Activated CD4-positive, alpha-beta T cell treated with anti-CD3 and anti-CD28 coated beads for 4 hours (primary cell): ENCODE measurements at places on chromosomes 13 and 19.

DNA sequence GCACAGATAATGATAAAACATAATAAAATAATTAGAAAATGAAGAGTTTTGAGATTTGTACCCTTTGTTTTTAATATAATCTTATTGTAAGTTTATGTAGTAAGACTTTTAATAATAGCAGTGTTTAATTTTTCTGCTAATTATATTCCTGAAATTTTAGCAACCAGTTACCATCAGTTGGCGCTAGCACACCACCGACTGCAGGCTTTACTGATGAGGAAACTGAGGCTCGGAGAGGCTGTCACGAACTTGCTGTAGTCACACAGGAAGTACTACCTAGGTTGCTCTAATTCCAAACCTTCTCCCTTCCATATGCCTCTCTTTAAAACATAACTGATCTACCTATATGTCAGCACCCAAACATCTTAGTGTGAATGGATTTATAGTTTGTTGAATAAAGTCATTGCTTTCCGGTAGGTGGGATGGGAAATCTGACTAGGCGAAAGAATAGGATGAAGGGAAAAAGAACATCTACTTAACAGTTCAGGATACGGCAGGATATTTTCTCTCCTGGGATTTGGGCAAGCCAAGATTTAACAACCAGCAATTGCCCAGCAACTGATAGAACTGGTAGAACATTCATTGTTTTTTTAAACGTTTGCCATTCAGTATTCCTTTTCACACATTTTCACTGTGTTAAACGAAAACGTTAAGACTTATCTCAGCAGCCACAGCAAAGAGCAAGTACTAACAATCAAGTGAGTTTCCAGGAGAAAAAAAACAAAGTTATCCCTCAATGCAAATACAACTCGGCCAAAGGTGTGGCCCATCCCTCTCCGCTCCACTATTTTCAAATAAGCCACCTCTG lies 822 bp upstream of the RFXAP start:
- no peak for DNase-seq

GRCh38 chr19:40464059-40465024 lies 1.2 kb downstream of the BLVRB start:
- DNase-seq = peak; percentile 85

DNA sequence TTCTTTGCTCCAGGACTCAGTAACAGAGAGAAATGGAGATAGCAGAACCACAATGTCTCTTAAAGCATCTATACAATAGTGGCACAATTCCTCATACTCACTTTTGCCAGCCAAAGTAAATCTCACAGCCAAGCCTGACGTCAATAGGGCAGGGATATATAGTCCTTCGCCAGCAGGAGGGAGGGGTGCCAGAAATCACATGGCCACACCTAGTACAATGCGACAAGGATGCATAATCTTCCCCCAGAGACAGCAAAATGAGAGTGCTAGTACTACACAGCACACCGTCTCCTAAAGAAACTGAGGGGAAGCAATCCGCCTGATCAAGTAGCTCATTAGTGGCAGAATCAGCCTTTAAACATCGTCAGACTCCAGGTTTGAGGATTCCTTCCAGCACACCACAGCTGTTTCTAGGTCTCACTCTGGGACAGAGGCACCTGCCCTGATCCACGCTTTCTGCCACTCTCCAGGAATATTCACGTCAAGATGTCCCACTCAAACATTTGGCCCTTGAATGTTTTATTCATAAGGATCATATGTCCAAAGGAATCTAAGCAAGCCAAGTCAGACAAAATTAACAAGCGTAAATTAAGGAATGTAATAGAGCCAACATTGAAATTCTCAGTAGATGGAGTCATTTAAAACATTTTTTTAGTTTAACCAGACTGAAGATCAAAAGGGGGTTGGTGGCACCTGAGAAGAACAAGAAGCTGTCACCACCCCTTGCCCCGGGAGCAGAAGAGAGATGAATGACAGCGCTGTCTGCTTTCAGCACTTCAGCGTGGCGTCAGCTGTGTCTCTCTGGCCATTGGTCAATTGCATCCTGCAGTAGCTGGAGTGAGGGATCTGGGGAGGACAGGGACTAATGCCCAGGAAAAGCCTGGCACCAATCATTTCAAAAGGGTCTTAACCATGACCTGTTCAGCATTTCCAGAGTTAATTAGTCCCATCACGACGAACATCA lies 63.5 kb upstream of the SERP2 start:
- DNase-seq = no peak

GRCh38 chr19:54188215-54188871 lies 1.0 kb downstream of the MBOAT7 start:
- peak; percentile 70 for DNase-seq

DNA sequence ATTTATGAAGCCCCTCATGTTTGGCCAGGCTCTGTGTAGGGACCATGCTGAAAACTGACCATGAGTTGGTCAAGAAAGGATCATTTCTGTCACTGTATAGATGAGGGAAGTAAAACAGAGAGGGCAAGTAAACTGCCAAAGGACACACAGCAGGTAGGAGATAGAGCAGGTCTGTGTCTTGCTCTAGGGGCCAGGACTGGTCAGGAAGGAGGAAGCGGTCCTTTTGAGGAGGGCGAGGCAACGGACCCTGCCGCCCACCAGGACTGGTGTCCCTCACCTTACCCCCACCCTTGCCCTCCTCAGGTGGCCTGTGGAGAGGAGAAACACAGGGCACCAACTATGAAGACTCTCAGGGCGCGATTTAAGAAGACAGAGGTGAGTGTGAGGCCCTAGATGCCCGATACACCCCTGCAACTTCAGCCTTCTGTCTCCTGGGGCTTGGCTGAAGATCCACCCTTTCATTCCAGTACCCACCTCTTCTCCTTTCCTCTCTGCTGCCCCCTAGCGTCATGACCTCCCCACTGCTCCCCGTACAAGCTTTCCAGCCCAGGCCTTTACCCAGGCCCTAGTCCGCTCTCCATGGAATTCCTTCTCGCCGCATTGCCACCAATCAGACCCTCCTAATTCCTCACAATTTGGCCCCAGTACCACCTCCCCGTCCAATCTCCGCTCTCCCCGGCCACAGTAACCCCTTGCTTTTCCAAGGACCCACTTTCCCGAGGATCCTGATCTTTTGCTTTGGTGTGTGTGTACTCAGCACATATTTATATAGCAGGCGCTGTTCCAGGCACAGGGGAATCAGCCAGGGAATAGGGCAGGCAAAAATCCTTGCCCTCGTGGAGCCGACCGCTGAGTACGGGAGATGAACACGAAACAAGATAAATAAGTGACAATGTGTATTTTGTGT lies 3.9 kb downstream of the ANKRD24 start:
- DNase-seq = peak; percentile 70

GRCh38 chr13:43307221-43307920 lies 284.0 kb downstream of the DNAJC15 start:
- no peak for DNase-seq

- no peak for DNase-seq
Observed at GRCh38 chr13:108408672-108409071, 139.2 kb downstream of the TNFSF13B start.

- no peak for DNase-seq
Observed at GRCh38 chr13:111970494-111971141, 96.3 kb upstream of the SOX1 start.

- DNase-seq = no peak
Observed at GRCh38 chr13:55497486-55497885, 1643.2 kb upstream of the PRR20A start.

GRCh38 chr13:101217086-101217485 lies 199.2 kb downstream of the NALCN start:
- no peak for DNase-seq

GRCh38 chr13:51727634-51728274 lies 76.2 kb downstream of the DHRS12 start:
- no peak for DNase-seq

DNA sequence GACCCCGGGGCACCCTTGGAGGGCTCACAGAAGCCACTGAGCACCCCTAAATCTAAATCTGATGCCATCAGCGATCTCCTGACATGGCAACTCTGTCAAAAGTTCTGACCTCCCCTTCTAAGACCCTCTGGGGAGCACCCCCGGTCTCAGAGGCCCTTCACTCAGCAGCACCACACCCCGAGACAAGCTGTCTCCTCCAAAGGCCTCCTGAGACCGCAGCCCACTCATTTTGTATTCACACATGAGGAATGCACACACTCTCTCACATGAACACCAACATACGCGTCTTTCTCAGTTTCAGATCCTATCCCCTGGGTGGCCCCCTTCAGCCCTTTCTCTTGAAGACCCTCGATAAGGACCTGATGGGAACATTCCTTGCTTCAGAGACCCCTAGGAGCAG lies 2.6 kb downstream of the NDUFA11 start:
- no peak for DNase-seq

- DNase-seq = no peak
Observed at GRCh38 chr13:79508224-79508961, 27.4 kb downstream of the NDFIP2 start.

- DNase-seq = no peak
Observed at GRCh38 chr19:29499261-29499920, 26.4 kb upstream of the VSTM2B start.

DNA sequence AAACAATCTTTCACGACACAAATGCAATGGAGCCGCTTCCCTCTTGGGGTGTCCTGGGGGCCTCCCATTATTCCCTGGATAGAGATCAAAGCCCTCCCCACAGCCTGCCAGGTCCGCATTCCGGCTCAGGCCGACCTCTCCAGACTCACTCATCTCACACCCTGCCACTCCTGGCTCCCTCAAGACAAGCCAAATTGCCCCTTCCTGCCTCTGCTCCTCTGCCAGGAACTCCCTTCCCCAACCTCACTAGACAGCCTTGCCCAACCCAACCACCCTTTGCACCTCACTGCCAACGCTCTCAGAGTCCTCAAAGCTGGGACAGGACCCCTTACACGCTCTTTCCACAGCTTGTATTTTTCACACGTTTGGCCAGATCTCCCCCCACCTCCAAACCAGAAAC lies 1.5 kb downstream of the ABHD17A start:
- no peak for DNase-seq

DNA sequence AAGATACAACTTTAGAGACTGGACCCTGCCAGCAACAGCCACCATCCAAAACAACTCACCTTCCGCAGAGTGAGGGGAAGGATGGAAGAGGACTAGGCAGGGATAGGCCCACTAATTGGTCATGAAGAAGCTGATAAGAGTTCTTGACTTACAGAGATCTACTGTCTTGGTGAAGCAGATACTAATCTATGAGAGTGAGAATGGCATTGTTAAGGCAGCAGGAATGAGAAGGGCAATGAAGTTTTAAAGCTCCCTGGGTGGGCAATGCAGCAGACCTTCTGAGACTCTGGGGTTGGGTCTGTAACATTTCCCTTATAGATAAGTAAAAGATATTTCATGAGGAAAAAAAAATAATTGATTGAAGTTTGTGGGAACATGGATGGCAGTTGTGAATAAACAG lies 63.7 kb downstream of the KLF12 start:
- DNase-seq = no peak

DNA sequence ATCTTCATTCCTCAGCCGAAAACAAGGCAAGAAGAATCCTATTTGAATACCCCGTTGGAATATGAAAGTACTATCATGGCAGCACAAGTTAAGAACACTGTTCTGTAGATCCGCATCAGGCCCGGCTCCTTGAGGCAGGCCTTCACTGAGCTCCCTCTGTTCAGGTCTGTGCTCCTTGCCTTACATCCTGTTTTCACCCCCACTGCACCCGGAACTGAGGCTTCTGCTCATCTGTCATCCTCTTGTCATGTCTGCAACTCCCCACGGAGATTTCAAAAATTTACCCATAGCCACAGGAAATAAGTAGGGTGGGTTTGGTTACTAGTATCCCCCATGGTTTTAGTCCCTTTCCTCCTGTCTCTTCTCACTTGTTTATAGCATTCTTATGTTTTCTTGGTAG lies 861.9 kb downstream of the GPC5 start:
- DNase-seq = no peak

DNA sequence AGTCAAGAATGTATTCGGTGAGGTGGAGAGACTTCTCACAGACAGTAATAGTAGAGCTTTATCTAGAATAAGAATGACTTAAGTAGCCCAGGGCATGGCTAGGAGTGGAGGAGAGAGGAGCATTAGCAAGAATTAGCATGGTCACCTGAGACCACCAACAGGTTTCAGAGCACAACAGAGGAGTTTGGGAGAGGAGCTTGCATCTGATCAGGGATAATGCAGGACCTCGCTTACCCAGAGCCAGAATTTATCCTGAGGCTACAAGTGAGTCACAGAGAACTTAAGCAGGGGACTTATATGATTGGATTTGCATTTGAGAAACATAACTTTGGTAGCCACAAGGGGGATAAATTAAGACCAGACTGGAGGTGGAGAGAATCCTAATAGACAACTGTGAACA lies 102.1 kb upstream of the FNDC3A start:
- no peak for DNase-seq

GRCh38 chr13:28559636-28560259 lies 64.8 kb upstream of the FLT1 start:
- DNase-seq = no peak

- DNase-seq = no peak
Observed at GRCh38 chr19:7968008-7968795, 24.7 kb upstream of the TIMM44 start.

DNA sequence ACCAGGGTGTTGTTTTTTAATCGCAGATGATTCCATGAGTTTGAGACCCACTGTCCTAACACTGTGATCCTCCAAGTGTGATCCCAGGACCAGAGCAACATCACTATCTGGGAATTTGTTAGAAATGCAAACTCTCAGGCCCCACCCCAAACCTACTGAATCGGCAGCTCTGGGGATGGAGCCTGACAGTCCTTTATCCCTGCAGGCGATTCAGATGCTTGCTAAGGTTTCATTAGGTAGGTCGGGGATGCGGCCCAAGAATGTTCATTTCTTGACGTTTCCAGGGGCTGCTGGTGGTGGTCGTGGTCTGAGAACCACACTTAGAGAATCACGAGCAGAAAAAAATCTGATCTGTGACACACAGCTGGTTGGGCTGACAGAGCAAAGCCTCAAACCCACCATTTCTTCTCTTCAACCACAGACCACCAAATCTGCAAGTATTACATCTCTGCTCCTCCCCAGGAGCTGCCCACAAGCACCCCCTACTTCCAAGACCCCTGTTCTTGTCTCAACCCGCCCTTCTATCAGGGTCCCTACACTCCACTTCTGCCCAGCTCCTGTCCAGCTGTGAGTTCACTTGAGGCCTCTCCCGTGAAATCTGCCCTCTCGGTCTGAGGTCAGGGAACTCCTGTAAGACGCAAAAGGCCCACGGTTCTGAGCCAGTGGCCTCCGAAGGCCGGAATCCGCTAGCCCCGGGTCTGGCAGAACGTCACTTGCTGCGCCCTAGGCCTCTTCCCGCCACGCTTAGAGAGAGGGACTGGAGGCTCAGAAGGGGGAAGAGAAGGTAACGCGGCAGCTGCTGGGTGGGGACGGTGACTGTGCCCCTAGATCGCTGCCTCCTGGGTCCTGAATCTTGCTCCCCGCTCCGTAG lies 1.1 kb upstream of the FARP1 start:
- no peak for DNase-seq

DNA sequence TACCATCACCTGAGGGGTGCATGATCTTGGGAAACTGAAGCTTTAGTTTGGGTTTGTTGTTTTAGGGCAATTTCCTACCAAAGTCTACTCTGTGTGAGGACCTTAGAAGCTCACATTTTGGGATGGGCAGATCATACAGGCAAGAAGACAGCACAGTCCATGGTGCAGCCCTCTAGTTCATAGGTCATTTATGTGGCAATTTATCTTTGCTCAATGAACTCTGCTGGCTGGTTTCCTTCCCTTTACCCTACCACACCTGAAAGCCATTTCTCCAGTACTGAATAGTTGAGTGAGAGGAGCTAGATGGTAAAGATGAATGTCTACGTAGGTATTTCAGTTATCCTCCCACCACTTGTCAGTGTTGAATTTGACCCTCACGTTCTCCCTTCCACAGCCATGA lies 87.5 kb upstream of the KLF12 start:
- no peak for DNase-seq

- DNase-seq = no peak
Observed at GRCh38 chr13:52765611-52766390, 26.2 kb upstream of the CNMD start.
